ENCODE measurements at places on chromosomes 1 and 21. TPM values are rescaled to one million over a fixed set of nuclear protein-coding genes. Genes with fewer than 3 reads are reported as not detected.

- DNase-seq: no peak
These were observed 14.4 kb downstream of the KDM4A start for GRCh38 chr1:43664369-43664768.

- DNase-seq: peak; percentile 74
These were observed 26.9 kb upstream of the ECE1 start for GRCh38 chr1:21317035-21317689.

The GUCA2B gene
- not detected for total RNA-seq

The EFNA1 gene
- 37.1 TPM for total RNA-seq

DNA sequence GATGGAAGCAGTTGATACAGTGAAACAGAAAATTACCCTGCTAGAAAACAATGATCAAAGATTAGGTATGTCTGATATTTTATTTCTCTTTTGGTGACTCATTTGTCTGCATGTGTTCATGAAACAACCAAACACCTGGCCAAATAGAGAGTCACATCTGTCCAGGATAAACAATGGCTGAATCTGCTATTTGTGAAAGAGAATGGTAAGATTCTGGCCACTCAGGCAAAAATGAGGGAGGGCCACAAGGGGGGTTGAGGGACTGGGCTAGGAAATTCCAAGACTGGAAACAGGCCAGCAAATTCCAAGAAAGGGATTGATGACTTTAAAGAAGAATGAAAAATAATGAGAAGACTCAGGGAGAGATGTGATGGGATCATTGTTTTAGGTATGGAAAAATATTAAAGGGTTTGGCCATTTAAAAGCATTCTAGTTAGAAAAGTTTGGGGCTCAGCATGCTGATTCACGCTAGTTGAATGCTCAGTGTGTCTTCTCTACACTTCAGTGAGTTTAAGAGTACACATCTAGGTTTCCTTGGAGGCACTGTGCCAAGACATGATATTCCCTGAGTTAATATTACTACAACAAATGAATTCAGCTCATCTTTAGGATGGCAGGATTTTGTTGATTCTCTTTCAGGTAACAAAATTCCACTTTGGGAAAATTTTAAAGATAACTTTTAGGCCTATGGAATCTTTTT, 44.9 kb downstream of the TRAF5 start:
- DNase-seq: no peak

GRCh38 chr21:46094401-46095082, 3.4 kb upstream of the COL6A2 start:
- DNase-seq: peak; percentile 3

DNA sequence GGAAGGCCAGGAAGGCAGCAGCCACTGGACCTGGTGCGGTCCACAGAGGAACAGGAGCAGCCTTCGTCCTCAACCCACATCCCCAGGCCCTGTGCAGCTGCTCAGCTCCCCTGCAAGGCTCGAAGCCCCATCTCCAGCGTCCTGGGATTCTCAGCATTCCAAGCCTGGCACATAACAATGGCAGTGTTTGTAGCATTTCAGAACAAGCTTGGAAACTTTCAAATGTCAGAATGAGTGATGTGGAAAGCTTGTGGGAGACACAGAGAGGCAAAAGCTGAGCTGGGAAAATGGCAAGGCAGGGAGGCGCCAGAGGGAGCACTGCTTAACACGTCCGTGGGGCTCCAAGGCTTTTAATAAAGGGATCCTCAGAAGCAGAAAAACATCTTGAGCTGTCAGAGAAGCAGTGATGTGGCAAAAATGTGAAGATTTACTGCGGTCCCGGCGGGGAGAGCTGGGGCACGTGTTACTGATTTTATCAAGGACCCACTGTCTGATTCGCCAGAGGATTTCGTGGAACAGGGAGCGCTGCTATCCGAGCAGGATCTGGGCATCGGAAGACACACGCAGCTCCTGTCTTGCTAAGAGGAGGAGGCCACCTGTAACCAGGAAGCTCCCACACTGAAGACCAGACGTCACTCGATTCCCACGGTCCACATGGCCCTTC, 38.1 kb downstream of the TOMM20 start:
- no peak for DNase-seq

- DNase-seq: no peak
These were observed 2.5 kb downstream of the ABCA4 start for GRCh38 chr1:94118471-94118870.

The TCHH gene
- total RNA-seq: not detected

DNA sequence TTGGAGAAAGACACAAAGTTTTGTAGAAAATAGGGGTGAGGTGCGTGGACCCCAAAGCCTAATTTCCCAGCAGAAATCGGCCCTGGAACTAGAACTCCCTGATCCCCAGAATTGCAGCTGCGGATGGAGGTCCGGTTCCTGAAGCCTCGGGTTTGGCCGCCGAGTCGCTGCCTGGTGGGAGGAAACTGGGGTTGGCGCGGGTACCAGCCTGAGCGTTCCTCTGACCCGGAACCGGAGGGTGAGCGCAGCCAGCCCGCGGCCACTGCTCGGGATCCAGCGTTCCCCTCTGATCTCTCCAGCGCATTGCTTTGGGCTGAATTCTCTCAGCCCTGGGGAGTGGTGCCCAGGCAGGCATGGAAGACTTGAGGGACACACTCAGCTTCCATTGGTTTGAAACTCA, 1.6 kb downstream of the ST6GALNAC5 start:
- peak; percentile 30 for DNase-seq

- no peak for DNase-seq
These were observed 36.4 kb upstream of the COL6A2 start for GRCh38 chr21:46061518-46061917.

The MROH7 gene
- total RNA-seq: 24.1 TPM

GRCh38 chr1:15028102-15028501, 125.4 kb upstream of the TMEM51 start:
- peak; percentile 28 for DNase-seq

GRCh38 chr1:229920683-229921082, 146.4 kb upstream of the GALNT2 start:
- DNase-seq: no peak

DNA sequence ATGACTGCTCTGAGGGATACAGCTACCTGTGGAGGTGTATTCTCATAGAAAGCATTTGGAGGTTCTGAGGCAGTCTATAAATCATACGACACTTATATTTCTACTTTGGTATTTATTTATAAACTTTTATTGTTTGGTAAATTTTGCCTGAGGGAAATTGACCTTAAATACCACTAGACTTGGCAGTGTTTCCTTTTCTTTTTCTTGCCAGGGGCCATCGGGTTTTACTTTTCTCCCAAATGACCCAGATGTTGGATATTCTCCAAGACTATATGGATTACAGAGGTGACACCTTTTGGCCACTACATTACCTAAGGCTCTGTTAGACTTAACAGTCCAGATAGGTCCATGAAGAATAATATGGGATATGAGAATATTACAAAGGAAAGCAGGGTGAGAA, 28.2 kb downstream of the CHD1L start:
- DNase-seq: no peak

The ACTN2 gene
- 6.4 TPM for total RNA-seq

DNA sequence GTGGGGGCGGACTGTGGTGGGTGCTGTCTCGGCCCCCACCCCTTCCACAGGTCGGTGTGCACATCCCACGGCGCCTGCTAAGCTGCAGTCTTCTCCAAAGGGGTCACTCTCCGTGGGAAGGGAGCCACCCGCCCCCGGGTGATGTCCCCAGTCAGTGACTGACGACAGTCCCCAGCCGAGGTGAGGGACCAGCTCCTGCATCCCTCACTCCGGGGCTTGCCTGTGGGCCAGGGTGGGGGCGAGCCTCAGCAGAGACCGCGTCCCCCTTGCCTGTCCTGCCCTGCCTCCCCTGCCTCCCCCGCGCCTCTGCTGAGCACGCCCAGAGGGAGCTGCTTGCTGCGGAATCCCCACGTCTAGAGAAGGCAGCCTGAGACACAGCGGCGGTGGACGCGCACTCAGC, 35.9 kb upstream of the PDE9A start:
- no peak for DNase-seq

- peak; percentile 78 for DNase-seq
These were observed 31.3 kb downstream of the CCN1 start for GRCh38 chr1:85611856-85612255.

DNA sequence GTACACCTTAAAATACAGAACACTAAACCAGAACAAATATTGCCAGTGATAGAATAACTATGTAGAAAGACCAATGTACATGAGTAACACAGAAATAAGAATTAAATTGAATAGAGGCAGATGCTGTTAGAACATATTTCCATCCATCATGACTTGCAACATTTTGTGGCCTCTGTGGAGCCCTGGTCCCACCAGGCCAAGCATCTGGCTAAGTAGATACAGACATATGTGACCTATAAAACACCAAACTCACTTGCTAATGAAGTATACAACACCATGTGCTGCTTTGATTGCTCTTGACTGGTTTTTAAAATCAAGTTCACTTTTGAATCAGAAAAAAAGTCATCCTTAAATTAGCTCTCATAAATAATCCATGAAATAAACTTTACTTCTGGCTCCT, 20.5 kb downstream of the SLC19A2 start:
- DNase-seq: no peak

DNA sequence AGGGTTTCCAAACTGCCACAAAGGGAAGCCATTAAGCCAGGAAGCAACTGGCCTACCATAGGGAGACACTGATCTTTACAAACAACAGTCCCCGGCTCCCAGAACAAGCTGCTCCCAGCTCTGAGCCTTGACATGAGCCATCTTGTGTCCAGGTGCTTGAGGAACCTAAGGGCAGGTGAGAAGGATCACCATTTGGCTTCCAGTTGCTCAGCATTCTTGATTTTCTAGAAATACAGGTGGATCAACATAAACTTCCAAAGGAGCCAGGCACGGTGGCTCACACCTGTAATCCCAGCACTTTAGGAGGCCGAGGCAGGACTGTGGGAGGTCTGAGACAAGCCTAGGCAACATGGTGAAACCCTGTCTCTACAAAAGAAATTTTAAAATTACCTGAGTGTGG, 21.6 kb downstream of the ZBTB17 start:
- DNase-seq: no peak

- peak; percentile 89 for DNase-seq
These were observed 88.9 kb upstream of the WLS start for GRCh38 chr1:68321084-68321685.

The PLEKHN1 gene
- 0.55 TPM for total RNA-seq

The OR2L5 gene
- not detected for total RNA-seq

- DNase-seq: no peak
These were observed 3.9 kb upstream of the IFNLR1 start for GRCh38 chr1:24190983-24191461.

GRCh38 chr1:21559788-21560567, 50.8 kb downstream of the ALPL start:
- no peak for DNase-seq

The ERG gene
- not detected for total RNA-seq

The ANGPTL1 gene
- total RNA-seq: 17.5 TPM

The NCMAP gene
- 3.9 TPM for total RNA-seq

- DNase-seq: no peak
These were observed 49.7 kb upstream of the MACF1 start for GRCh38 chr1:39154553-39155421.

DNA sequence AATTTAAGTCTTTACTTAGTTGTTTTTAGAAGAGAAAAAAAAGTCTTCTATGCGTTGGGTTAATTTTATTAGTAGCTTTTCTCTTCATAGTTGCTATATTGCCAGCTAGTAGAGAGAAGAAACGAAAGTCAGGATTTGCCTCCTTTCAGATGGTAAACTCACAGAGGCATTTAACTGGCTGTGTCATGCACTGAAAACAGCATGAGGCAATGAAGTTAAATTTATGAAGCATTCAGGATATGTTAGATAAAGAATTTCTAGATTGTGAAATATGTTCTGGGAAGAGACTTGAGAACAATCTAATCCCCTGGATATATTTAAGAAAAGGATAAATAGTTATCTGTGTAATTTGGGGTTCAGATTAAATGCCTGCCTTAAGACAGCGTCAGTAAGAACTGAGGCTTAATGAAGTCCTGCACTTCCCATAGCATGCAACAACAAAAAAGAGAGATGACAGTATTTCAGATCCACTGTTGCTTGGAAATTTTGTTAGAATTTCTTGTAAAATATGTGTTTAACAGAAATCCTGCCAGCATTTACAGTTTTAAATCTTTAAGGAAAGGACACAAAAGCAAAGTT, 1.7 kb downstream of the ANGPTL1 start:
- no peak for DNase-seq

- peak; percentile 86 for DNase-seq
These were observed 7.6 kb downstream of the EFHD2 start for GRCh38 chr1:15417059-15417934.

- DNase-seq: no peak
These were observed 30.4 kb upstream of the CR2 start for GRCh38 chr1:207423560-207424292.

DNA sequence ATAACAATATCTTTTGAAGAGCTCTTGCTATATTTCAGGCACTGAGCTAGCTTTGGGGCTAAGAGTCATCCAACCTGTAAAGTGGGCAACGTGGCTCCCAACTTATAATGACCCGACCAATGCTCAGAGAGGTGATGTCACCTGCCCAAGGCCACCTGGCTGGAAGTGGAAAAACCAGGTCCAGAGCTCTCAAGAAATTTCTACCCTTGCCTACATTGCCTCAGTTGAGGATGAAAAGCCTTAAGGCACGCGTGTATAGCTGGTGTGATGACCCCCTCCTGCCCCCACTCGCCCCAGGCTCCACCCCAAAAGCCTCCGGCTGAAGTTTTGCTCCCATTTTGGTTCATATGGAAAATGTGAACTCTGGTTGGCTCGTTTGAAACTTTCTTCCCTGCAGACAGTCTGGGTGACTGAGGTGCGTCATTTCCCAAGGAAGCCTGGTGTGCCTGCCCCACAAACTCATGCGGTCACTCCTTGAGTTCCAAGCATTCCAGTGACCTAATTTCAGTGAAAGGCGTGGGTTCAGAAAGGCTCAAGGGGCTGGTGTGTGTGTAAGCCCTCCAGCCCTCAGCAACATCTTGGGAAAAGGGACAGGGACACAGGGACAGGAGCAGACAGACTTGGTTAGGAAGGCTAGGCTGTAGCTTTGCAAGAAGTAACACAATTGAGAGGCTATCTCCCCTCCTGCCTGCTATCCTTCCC, 20.5 kb downstream of the HTR1D start:
- DNase-seq: no peak

- DNase-seq: no peak
These were observed 49.0 kb downstream of the SIM2 start for GRCh38 chr21:36747815-36748383.

The AMY2A gene
- total RNA-seq: not detected

All from stomach (tissue), 19 donors.